Stimulated activated CD4-positive, alpha-beta T cell treated with anti-CD3 and anti-CD28 coated beads, Interleukin-1b, Interleukin-23, amount 100 ng/mL, for 1 hour (primary cell): ENCODE measurements at places on chromosomes 5 and 9.

DNA sequence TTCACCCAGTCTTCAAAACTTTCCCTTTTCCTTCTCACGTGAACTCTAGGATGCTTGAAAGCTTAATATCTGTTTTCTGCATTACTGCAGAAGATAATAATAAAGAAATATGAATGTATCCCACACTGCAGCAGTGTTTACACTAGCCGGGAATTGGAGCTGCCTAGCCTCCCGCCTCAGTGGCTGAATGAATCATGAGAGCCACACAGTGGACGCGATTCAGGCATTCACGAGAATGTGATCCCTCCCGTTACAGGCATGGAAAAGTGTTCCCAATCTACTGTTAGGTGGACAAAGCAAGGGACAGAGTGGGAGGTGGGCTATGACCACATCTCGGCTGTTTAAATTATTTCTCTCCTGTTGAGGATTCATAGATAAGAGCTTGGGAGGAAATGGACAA, 69.4 kb upstream of the CTSL start:
- no peak for DNase-seq

DNA sequence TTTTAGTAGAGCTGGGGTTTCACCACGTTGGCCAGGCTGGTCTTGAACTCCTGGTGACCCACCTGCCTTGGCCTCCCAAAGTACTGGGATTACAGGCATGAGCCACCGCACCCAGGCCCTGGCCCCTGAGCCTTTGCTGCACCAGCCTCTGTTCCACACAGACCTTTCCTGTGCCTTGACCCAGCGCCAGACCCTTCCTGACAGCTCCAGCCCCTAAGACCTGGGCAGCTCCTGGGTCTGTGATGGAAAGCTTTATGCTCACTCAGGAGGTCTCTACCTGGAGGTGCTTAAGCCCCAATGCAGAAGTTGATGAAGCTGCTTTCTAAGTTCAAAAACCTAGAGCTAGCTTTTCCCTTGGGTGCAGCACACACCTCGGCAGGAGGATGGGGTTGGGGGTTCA, 58.8 kb upstream of the NEK6 start:
- no peak for DNase-seq

DNA sequence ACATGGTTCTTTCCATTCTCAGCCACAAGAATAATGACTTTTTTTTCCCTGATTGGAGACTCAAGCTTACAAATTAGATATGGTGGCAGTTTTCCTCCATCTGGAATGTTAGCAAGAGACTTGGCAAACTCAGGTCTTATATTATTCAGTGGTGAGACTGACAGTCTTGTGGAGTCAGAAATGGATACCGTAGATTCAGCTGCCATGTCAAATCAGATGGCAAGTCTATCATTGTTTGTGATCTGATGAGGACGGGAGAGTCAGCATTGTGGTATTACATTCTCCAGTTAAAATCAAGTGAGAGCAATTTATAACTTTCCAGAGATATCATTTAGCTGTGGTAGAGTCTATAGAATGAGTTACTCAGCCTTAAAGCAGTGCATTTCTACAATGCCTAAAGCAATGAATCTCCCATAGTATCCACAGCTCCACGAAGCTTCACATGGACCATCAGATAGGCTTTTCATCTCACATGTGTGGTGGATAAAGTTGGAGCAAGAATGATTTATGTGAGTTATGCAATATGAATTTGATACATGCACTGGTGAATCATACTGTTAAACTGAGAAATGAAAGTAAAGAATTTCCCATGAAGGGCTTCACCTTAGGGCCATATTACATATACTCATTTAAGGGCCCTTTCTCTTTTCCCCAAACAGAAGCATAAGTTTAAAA, 430.6 kb downstream of the ZNF608 start:
- DNase-seq = no peak

- no peak for DNase-seq
Measured at GRCh38 chr5:78367318-78367991, 7.0 kb downstream of the SCAMP1 start.

- DNase-seq = no peak
Measured at GRCh38 chr9:69155341-69156030, 18.6 kb upstream of the TJP2 start.

- DNase-seq = no peak
Measured at GRCh38 chr5:16304846-16305245, 125.3 kb upstream of the MARCHF11 start.

GRCh38 chr5:40736103-40736875, 19.5 kb downstream of the TTC33 start:
- DNase-seq = no peak

GRCh38 chr9:111853450-111853827, 43.2 kb upstream of the UGCG start:
- DNase-seq = no peak
